Stimulated activated CD4-positive, alpha-beta T cell treated with anti-CD3 and anti-CD28 coated beads, Interleukin-15, amount 100 ng/mL, for 24 hours (primary cell): ENCODE measurements at places on chromosomes 3 and 15.

DNA sequence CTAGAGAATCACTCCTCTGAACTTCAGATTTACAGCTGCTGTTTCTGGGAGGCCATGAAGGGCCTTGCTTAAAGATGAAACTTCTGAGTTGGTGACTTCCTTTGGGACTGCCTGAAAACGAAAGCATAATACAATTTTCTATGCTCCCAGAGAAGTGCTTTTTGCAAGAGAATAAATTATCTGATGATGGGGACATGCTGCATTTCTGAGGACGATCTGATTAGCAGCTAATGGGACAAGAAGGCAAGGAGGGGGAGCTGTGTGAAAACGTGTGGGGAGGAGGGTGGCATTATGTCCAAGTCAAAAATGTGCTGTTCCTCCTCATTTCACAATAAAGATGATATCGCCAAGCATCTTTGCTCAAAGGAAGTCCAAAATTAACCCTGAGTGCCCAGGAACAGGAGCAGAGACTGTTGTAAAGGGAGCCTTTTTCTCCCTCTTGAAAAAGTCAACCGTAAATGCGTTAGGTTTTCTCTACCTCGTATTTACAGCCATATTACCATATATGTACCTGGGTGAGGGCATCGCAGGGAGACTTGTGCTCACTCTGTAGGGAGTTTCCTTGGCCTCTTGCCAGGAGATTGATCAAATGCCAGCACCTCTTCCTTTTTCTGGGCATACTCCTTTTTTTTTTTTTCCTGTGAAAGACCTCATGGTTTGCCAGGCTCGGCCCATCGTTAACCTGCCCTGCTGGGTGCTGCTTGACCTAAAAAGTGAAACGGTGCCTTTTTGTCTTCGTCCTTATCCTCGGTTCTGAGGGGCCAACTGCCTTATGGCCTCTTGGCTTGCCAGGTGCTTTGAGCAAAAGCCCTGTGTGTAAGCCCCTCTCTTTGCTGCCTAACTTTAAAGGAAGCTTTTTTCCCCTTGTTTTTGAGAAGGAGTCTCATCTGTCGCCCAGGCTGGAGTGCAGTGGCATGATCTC is 11.5 kb downstream of the ITPR1 start:
- peak; percentile 30 for DNase-seq

GRCh38 chr3:158405507-158405906 is 165.5 kb upstream of the MLF1 start:
- DNase-seq: no peak

DNA sequence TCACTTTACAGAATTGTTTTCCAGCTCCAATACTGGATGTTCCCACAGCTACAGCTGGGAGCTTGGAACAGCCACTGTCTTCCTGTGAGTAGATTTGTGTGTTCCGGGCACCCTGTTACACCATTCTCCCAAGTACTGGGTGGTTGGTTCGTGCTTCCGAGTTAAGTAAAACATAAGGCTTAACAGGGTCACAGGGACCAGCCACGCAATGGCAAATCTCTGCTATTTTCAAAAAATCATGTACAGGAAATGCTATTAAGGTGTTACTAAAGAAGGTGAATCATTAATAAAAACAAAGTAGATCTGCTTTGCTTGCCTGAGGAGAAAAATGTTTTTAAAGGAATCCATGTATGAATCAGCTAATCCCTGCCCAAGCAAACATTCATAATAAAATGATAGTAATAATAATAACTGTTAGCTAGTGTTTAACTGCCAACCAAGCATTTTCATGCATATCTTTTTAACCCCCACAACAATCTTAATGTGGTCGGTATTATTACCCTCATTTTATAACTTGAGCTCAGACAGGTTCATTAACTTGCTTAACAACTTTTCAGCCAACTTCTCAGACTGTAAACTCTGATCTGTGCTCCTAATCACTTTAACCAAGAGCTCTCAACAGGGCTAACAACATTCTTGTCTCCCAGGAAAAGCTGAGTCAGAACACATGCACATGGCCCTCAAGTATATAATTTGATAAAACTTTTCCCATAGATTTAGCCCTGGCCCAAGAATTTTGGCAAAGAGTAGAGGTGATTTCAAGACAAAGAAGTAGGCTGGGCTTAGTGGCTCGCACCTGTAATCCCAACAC is 2.7 kb upstream of the C2CD4A start:
- DNase-seq: no peak

DNA sequence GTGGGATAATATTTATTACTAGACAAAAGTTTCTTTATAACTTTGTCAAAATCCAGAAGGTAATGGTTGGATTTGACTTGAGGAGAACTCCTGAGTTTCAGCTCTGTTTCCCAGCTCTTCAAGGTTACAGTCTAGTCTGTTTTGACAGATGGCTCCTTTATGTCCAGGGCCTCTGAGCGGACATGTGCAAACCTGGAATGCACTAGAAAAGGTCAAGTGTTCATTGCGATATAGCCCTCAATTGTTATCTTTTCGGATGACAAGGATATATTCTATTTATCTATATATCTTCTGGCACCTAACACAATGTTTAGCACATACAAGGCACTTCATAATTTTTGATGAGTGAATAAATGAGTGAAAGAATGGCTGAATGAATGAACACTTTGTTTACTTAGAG is 513.2 kb upstream of the GOLIM4 start:
- no peak for DNase-seq

- no peak for DNase-seq
Observed at GRCh38 chr3:40660554-40660953, 135.8 kb downstream of the ZNF621 start.

DNA sequence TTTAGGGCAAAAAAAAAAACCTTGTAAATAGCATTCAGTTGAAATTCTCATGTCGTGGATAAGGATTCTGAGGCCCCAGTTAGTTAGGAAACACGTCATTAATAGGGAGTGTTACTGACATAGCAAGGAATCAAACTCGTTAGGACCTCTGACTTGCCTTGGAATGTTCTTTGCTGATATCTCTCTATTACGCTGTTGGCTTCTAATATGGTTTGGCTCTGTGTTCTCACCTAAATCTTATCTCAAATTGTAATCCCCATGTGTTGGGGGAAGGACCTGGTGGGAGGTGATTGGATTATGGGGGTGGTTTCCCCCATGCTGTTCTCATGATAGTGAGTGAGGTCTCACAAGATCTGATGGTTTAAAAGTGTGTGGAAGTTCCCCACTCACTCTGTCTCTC is 40.3 kb downstream of the CHL1 start:
- no peak for DNase-seq

DNA sequence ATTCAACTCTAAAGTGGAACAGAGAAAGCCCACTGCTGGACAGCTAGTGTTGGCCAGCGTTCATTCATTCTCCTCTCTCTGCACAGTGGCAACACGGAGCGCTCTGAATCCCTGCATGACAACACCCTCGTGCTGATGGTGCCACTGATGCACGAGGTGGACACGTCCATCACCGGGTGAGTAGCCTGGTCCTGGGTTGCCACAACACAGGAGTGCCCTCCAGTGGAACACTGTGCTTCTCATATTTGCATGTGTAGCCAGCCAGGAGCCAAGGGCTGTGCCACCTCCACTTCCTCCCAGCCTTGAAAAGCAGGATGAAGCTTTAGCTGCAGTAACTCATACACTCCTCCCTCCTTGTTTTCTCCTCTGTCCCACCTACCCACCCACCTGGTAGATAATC is 120.0 kb upstream of the CTDSPL start:
- DNase-seq: no peak

- DNase-seq: no peak
Observed at GRCh38 chr3:193330555-193331204, 47.9 kb downstream of the ATP13A5 start.

DNA sequence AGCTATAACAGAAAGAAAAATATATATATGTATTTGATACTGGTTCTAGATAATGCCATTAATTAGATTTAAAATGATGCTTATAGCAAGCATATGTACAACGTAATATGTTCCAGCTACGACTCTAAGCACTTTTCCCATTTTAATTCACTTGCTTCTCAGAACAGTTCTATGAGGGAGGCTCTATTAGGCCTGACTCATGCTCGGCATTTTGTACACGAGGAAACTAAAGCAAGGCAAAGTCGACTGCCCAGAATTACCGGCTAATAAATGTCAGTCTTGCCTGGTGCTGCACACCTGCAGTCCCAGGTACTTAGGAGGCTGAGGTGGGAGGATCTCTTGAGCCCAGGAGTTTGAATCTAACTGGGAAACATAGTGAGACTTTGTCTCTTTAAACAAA is 106.0 kb downstream of the PTPRG start:
- no peak for DNase-seq

- DNase-seq: no peak
Observed at GRCh38 chr15:70625438-70625837, 137.9 kb downstream of the UACA start.

GRCh38 chr3:164732166-164732565 is 346.1 kb downstream of the SI start:
- DNase-seq: no peak

DNA sequence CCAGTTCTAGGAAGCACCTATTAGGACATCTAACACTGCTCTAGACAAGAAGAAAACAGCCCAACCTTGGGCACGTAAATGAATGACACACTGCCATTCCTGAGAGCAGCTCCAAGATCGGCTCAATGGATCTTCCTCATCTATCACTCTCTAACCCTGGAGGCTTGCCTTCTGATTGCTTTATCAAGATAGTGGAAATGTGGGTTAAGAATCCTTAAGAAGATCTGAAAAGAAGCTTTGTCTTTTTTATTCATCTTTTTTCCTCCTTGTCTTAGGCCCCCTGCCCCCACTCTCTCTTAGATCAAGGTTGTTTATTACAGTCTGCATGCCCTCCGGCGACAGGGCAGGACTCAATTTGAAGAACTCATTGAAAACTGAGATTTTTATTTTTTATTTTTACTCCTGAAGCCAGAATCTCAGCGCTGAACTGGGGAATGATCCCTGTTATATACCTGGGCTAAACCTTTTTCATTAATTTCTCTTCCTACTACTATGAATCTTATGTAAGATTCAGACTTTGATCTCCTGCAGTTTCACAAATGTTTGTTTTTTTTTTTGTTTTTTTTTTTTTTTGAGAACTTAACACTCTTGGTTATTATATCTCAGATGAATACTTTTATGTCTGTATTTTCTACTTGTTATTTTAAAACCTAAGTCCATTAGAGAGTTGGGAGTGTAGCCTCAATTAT is 219.5 kb downstream of the SV2B start:
- no peak for DNase-seq

DNA sequence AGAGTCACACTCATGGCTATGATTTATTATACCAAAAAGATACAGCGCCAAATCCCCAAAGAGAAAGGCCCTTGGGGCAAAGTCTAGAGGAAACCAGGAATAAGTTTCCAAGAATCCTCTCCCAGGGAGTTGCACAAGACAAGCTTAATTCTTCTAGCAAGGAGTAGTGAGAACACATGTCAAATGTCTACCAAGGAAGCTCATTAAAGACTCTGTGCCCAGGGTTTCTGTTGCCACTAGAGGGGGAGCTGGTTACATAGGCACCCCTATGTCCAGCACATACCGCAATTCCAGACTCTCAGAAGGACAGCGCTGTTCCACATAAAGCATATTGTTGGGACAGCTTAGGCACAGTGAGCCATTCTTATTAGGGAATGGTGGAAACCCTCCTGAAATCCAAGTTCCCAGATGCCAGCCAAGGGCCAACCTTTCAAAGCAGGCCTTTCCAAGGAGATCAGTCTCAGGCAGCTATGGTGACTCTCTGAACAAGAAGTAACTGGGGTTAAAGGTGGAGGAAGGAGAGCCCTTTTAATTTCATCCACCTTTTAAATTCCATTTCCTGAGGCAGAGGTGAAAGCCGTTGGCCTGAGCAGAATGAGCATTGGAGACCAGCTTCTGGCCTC is 194.2 kb downstream of the UACA start:
- DNase-seq: no peak

GRCh38 chr3:120071259-120071658 is 23.0 kb downstream of the GSK3B start:
- no peak for DNase-seq

DNA sequence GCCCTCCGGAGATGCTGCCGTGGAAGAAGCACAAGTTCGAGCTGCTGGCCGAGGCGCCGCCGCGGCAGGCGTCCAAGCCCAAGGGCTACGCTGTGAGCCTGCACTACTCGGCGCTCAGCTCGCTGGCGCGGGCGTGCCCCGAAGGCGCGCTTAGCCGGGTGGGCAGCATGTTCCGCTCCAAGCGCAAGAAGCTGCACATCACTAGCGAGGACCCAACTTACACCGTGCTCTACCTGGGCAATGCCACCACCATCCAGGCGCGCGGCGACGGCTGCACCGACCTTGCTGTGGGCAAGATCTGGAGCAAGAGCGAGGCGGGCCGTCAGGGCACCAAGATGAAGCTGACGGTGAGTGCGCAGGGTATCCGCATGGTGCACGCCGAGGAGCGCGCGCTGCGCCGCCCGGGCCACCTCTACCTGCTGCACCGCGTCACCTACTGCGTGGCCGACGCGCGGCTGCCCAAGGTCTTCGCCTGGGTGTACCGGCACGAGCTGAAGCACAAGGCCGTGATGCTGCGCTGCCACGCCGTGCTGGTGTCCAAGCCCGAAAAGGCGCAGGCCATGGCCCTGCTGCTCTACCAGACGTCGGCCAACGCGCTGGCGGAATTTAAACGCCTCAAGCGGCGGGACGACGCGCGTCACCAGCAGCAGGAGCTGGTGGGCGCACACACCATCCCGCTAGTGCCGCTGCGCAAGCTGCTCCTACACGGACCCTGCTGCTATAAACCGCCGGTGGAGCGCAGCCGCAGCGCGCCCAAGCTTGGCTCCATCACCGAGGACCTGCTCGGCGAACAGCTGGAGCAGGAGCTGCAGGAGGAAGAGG is 1.3 kb downstream of the FAM43A start:
- peak; percentile 42 for DNase-seq

GRCh38 chr3:50671331-50671730 is 3.4 kb upstream of the DOCK3 start:
- no peak for DNase-seq
